ENCODE measurements at places on chromosomes 3 and 15.
A peak's percentile ranks its signal among the peaks of the same experiment; 100 is the strongest.

DNA sequence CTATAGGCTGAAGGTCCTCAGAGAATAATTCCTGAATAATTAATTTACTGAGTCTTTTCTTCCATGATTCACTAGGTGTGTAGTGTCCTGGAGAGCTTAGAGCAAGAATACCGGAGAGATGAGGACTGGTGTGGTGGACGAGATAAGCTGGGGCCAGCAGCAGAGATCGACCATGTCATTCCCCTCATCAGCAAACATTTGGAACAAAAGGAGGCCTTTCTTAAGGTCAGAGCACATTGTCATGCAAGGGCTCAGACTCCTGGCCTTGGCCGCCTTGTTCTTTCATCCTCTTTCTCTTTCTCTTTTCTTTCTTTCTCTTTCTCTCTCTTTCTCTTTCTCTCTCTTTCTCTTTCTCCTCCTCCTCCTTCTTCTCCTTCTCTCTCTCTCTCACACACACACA lies 291.4 kb upstream of the UMPS start:
- no peak for DNase-seq

DNA sequence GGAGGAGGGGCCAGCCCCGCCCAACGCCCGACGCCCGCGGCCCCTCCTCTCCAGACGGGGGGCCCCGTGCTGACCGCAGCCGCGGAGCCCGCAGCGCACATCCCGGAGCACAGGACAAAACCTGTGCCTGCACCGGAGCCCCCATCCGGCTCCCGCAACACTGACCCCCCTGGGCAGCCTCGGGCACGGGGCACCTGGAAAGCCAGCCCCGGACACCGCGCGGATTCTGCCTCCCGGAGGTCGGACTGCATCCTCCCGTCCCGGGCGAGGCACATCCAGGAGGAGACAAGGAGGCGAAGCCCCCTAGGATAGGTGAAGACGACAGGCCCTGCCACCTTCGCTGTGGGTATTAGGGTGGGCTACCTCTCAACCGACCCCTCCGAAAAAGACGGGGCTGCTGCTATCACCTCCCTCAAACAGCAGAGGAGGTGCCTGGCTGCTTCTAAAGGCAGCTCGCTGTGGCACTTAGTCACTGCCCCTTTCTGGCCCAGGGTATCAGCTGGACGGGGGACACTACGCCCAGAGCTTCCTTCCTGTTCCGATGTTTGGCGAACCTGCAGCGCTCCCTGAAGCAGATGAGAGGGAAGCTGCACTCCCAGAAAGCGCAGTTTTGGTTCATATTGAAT lies 10.6 kb downstream of the XXYLT1 start:
- no peak for DNase-seq

DNA sequence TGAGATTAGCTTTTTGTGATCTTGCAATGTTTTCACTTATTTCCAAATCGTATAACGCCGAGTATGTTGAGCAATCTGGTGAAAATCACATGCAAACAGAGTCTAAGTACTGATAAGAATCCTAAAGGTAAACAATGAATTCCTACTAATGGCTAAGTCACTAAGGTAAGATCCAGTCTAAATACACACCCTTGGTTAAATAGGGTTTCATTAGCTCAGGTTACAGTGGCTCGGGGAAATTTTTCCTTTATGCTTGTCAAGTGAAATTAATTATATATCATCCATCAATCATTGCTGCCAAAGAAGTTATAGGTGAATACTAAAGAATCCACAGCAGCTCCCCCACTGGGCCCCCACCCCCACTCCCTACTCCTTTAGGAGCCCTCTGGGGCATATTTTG lies 139.3 kb downstream of the SOX2 start:
- DNase-seq: no peak

DNA sequence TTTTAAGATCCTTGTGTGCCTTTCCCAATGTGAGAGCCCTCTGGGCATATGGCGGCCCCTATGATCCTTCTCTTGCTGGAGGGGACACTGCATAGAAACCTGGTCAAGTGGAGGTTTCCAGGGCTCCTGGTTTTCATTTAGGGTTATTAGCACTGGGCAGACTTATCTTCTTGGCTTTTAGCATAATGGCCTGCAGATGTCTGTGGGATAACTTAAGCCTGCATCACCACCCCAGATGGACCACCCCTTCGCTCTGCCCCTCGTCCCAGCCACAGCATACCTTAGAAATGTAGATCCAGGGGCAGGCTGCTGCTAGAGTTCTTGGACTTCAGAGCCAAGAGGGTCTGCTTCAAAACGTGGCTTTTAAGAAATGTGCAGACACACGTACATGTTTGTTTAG lies 340.3 kb upstream of the CTDSPL start:
- no peak for DNase-seq

DNA sequence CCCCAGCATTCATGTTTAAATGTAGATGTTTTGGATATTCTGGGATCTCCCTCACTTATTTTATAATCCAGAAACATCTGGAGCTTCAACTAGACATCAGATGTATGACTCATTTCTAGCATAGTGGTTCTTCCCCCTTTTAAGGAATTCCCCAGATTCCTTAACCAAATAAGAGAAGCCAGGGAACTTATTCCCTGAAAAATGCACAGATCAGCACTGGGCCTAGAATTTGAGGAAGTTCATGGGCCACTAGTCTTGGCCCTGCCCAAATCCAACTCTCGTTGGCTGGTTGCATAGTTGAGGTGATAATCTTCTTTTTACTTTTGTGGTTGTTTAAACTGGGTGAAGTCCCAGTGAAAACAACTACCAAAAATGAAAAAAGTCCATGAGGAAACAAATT lies 20.4 kb downstream of the RARRES1 start:
- DNase-seq: peak; percentile 68

DNA sequence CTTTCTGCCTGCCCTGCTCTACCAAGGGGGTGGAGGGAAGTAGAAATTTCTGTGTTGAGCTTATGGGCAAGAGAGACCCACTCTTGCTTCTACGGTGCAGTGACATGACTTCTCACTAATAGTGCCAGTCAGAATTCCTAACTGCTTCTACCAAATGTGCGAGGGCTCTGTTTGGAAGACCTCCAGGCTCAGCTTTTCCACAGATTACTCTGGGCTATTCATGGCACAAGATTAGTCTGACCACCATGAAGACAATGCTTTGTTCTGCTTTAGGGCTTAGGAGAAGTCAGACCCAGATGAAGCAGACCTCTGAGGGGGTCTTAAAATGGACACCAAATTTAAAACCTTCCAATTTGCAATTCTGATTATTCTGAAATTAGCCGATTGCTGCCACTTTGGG lies 195.9 kb upstream of the TBC1D5 start:
- no peak for DNase-seq

- DNase-seq: no peak
These were observed 441.2 kb downstream of the ROBO1 start for GRCh38 chr3:79326642-79327041.

GRCh38 chr3:32410367-32411246 lies 19.0 kb downstream of the CMTM7 start:
- no peak for DNase-seq

DNA sequence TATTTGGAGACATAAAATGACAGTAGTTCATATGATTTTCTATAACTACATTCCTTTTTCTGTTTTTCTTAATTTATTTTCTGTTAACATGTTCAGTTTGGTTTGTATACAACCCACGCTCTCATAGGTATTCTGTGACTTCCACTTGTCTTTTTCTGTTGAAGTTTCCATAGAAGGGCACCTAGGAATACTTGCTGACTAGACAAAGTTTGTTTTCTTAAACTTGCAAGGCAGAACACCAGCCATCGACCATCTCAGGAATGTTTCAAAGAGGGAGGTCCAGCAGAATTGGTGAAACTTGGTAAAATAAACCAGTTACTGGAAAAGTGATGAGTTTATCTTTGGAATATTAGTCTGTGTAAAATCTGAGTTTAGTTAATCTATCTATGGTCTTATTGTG lies 403.2 kb upstream of the CADM2 start:
- no peak for DNase-seq

DNA sequence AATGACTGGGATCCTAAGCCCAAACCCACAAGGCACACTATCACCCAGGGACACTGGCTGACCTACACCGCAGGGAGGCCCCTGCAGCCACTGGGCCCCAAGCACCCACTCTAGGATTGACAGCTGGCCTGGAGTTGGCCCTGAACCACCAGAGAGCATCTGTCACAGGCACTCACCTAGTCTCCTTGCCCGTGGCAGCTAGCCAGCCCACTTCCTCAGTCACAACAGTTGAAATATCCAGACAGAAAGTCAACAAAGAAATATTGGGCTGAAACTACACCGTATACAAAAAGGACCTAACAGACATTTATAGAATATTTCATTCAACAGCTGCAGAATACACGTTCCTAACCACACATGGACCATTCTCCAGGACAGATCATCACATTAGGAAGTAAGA lies 5.2 kb upstream of the SPINK8 start:
- peak; percentile 77 for DNase-seq

DNA sequence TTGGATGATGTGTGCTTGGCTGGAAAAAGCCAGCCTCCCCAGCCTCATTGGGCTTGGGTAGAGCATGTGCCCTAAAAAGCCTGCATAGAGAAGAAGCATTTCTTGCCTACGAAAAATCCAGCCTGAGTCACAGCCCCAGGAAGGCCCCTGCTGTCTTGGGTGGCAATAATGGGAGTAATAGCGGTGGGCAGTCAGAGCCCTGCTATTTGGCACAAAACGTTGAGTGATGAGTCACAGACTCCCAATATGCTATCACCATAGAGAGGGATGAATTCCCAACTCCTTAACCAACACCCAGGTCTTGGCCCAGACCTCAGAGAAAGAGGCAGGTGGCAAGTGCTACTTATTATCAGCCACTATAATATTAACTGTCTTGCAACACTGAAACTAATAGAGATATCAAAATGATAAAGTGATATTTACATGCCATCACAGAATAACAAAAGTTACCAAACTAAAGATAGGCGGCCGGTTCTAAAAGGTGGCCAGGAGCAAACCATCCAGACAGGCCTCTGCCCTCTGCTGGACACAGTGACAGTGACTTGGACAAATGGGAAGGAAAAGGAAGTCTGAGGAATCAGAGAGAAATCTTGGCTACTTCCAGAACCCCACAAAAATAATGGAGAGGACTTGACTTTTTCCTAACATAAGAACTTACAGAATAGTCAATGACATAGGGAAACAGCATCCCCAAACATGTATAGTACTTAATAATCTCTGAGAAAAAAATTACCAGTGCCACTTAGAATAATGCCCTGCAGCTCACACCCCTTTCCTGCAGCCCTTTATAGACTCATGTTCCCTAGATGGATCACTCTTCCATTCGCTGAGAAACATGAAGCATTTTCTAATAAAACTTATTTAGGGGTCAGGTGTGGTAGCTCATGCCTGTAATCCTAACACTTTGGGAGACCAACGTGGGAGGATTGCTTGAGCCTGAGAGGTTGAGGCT lies 51.9 kb upstream of the MUC13 start:
- DNase-seq: peak; percentile 98

DNA sequence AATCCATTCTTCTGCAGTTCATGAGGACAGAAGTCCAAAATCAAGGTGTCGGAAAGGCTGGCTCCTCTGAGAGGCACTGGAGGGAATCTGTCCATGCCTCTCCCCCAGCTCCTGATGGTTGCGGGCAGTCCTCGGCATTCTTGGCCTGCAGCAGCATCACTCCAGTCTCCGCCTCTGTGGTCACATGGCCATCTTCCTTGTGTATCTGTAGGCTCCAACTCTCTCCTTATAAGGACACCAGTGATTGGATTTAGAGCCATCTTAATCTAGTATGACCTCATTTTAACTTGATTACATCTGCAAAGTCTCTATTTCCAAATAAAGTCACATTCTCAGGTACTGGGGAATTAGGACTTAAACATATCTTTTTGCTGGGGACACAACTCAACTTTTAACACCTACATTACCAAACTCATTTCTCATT lies 56.0 kb upstream of the FLNB start:
- peak; percentile 74 for DNase-seq

DNA sequence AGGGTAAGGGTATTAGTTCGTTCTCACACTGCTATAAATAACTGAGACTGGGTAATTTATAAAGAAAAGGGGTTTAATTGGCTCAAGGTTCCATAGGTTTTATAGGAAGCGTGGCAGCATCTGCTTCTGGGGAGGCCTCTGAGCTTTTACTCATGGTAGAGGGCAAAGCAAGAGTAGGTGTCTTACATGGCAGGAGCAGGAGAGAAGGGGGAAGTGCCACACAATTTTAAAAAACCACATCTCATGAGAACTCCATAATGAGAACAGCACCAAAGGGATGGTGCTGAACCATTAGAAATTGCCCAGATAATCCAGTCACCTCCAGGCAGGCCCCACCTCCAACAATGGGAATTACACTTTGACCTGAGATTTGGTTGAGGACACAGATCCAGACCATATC lies 12.2 kb downstream of the RNF111 start:
- no peak for DNase-seq

DNA sequence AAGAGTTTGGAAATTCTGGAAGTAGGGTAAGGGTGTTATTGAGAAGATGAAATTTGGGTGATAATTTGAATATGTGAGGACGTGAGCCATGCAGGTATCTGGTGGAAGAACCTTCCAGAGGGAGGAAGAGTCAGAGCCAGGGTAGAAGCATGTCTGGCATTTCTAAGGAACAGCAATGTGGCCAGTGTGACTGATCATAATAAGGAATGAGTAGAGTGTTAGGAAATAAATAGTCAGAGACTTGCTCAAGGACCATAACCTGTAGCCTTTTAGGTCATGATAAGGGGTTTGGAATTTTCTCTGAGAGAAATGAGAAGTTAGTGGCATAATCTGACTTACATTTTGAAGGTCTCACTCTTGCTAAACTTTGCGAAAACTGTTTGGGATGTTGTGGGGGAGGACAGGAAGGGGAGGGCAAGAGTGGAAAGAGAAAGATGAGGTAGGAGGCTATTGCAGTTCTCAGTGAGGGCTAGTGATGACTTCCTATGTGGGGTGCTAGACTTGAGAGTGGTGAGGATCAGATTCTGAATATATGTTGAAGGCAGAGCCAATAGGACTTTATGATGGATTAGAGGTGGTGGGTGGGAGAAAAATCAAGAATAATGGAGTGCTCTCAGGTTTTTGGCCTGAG lies 568.3 kb downstream of the AGBL1 start:
- DNase-seq: no peak

DNA sequence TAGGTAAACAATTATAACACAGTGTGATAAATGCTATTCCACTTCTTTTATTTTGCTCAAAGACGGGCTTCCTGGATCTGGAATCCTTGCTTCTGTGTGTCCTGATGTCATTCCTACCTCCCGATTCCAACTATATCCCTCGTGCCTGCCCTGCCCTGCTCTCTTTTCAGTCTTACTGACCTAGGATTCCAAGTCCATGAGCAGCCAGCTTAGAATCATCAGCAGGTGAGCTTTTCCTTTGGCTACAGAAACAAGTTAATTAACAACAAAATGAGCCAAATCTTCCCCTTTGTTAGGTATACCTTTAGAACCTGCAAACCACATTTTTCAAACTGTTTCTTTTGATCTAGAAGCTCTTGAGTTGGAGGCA lies 21.9 kb upstream of the KPNA1 start:
- DNase-seq: no peak

GRCh38 chr3:133295944-133296917 lies 103.6 kb upstream of the BFSP2 start:
- no peak for DNase-seq

GRCh38 chr3:42493798-42494151 lies 8.7 kb upstream of the VIPR1 start:
- no peak for DNase-seq

DNA sequence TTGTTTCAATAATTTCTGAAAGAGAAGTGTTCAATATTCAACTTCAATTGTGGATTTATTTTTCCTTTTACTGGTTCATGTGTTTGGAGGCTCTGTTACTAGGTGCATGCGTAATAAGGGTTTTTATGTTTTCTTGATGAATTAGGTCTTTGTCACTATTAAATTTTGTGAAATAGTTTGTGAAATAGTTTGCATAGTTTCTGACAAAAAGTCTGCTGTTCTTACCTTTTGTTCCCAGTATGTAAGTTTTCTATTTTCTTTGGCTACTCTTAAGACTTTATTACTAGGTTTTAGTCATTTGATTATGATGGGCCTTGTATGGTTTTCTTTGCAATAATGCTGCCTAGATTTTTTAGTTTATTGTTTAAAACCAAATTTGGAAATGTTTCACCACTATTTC lies 38.0 kb downstream of the MEF2A start:
- no peak for DNase-seq

Data from LHCN-M2 (cell line).